ENCODE measurements at places on chromosomes 5 and 9.

- DNase-seq = no peak
These were observed 26.3 kb downstream of the GOLGA2 start for GRCh38 chr9:128249558-128249907.

DNA sequence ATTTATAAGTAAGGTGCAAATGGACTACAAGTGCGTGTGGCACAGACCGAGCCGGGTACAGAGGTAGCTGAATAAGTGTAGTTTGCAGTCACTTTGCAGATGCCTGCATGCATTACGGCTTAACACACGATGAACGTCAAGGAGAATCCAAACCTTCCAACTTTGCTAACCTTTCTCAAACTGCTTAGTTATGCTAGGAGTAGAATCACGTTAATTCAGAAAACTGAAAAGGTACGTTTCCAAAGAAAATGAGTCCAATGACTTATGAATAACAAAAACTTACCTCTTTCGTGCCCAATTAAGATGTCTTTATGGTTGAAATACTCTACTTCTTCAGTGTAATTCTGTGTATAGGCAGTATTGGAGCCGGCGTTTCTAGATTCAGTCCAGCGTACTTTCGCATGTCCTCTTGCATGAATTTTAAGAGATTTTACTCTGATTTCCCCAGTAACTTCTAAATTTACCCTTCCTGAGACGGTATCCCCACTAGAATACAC is 539 bp downstream of the ARRDC3 start:
- DNase-seq = peak; percentile 56

GRCh38 chr9:114558027-114558675 is 29.4 kb upstream of the ATP6V1G1 start:
- no peak for DNase-seq

DNA sequence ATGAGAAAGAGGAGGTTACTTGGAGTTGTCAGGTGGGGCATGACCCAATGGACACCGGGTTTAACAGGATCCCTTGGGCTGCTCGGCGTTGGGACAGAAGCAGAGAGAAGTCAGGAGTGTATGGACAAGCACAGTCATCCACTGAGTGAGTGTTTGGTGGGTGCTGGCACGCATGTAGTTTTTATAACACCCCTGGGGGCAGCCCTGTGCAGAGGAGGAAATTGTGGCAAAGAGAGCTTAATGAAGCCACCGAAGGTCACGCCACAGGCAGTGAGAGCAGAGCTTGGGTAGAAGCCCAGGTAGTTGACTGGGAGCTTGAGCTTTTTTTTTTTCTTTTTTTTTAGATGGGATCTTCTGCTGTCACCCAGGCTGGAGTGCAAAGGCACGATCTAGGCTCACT is 43.2 kb upstream of the IER5L start:
- DNase-seq = no peak

GRCh38 chr9:13810510-13810909 is 503.4 kb downstream of the NFIB start:
- DNase-seq = no peak

Data from activated CD4-positive, alpha-beta T cell treated with anti-CD3 and anti-CD28 coated beads, Interleukin-2, amount 50 U/mL, for 16 hours (primary cell).